ENCODE measurements at places on chromosomes 3 and 15. TPM values are rescaled to one million over a fixed set of nuclear protein-coding genes. Genes with fewer than 3 reads are reported as not detected.

SAMMSON gene
- total RNA-seq = 2.9 TPM

ZNF197 gene
- 17.5 TPM for total RNA-seq

ADAMTSL3 gene
- total RNA-seq = 35.9 TPM

TRPM1 gene
- not detected for total RNA-seq

ENTPD3 gene
- total RNA-seq = 0.58 TPM

MYH15 gene
- not detected for total RNA-seq

SLC22A14 gene
- not detected for total RNA-seq

RETNLB gene
- not detected for total RNA-seq

POLR2H gene
- 32.8 TPM for total RNA-seq

FOXB1 gene
- not detected for total RNA-seq

CALML4 gene
- 44.2 TPM for total RNA-seq

DUOX2 gene
- total RNA-seq = 0.62 TPM

CD47 gene
- 91.5 TPM for total RNA-seq

GP9 gene
- not detected for total RNA-seq

AMT gene
- total RNA-seq = 7.2 TPM

THRB gene
- 58.3 TPM for total RNA-seq

CACNA2D3 gene
- 6.5 TPM for total RNA-seq

ATP10A gene
- 24.7 TPM for total RNA-seq

SLC27A2 gene
- total RNA-seq = 0.13 TPM

LMAN1L gene
- total RNA-seq = not detected

ZPLD1 gene
- total RNA-seq = 0.47 TPM

SLC7A14 gene
- under 0.01 TPM for total RNA-seq

RAB6B gene
- total RNA-seq = 11.6 TPM

Data from gastroesophageal sphincter (tissue), 4 donors.